ENCODE measurements at places on chromosomes 11 and 22.

GRCh38 chr11:86261328-86261727 lies 16.8 kb downstream of the EED start:
- DNase-seq, result no peak

DNA sequence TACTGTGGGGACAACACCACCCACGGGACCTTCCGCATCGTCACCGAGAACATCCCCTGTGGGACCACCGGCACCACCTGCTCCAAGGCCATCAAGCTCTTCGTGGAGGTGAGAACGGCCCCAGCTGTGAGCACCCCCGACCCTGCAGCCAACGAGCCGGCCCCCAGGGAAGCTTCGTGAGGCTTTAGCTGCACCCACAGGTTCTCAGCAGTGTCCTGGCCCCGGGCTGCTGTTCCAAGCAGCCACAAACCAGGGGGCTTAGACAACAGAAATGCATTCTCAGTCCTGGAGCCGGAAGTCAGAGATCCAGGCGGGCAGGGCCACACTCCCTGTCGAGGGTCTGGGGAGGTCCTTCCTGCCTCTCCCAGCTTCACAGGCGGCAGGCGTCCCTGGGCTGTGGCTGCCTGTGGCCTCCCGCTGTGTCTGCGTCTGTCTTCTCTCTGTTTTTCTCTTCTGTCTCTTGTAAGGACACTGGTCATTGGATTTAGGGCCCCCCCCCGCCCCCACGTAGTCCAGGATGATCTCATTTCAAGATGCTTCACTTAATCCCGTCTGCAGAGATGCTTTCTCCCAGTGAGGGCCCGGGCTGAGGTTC lies 12.5 kb downstream of the MUC5B start:
- no peak for DNase-seq

DNA sequence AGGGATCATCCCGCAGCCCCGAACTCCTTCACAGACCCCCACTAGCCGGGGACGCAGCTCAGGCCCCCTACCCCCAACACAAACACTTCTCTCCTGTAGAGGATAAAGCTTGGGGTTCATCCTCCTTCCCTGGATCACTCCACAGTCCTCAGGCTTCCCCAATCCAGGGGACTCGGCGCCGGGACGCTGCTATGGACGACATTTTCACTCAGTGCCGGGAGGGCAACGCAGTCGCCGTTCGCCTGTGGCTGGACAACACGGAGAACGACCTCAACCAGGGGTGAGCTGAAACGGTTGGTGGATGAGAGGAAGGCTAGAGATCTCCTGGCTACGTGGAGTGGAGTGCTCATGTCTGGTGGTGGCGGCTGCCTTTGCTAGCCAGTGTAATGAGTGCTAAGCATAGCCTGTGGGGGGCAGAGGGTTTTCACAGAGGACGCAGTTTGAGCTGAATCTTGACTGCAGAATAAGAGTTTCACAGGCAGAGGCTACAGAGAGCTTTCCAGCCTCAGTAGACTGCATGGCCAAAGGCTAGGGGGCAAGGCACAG lies 580 bp downstream of the ILK start:
- DNase-seq, result peak; percentile 41

GRCh38 chr11:35102267-35102666 lies 36.7 kb upstream of the CD44 start:
- no peak for DNase-seq

- no peak for DNase-seq
Measured at GRCh38 chr22:42528591-42529307, 9.2 kb upstream of the RRP7A start.

DNA sequence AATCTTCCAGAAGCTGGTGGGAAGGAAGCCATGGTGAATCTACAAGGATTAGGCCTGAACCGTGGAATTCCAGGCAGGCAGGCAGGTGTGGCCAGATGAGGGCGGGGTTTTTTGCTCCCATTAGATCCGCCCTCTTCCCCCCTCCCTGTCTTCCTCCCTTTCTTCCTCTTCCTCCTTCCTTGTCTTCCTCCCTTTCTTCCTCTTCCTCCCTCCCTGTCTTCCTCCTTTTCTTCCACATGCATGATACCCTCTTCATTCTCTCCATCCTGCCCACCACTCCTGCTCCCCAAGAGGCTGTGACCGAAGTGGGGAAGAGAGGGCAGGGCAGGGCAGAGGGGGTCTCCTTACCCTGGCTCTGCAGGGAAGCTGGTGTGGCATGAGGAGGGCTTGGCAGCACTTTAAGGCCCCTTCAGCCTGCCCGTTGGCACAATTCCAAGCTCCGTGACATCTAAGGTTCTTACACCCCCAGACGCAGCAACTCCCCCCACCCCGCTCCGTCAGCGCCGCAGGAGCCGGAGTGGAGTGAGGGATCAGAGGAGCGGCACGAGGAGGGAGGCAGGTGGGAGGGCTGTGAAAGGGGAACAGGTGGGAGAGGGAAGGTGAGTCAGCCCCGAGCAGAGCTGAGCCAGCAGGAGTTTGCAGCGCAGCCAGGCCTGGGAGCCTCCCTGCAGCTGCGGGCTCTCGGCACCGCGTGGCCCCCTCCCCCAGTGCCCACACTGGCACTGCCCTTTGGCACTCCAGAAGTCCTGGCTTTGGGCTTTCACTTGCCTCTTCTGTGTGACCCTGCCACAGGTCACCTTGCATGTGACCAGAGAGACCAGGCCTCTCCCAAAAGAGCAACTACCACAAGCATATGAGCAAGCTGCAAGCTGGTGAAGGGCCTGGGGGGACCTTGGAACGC lies 32.1 kb downstream of the KCNJ4 start:
- DNase-seq, result no peak

DNA sequence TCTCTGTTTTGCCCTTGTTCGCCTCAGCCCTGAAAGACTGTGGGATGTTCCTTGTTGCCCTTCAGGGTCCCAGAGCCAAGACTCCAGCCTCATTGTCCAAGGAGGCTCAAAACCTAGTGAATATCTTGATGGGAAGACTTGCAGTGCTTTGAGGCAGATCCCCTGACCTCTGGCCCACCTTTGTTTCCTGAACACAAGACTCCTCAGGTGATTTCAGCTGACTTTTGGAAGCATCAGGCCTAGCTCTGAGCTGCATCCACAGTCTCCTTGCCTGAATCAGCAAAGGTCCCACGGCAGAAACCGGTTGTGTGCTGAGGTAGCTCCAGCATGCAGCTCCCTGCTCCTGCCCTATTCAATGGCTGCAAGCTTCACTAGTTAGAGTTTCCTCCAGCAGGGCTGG lies 159.3 kb upstream of the B3GAT1 start:
- DNase-seq, result no peak

GRCh38 chr11:67349036-67349435 lies 4.3 kb downstream of the POLD4 start:
- no peak for DNase-seq

GRCh38 chr11:71145988-71146824 lies 106.2 kb downstream of the SHANK2 start:
- no peak for DNase-seq

DNA sequence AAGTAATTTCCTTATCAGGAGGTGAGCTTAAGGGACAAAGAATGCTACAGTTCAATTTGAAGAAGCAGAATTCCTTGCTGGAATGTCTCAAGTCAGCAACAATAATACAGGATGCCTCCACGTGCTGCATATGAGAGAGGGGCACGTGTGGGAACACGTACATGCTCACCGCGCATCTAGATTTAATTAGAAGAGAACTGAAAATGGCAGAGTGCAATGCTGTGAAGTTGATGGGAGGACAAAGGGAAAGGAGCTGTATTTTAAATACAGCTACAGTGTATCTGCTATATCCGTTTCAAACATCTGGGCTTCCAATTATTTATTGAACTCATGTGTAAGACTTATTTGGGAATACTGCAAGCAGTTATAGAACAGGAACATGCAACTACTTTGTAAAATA lies 328.7 kb downstream of the SOX6 start:
- no peak for DNase-seq

DNA sequence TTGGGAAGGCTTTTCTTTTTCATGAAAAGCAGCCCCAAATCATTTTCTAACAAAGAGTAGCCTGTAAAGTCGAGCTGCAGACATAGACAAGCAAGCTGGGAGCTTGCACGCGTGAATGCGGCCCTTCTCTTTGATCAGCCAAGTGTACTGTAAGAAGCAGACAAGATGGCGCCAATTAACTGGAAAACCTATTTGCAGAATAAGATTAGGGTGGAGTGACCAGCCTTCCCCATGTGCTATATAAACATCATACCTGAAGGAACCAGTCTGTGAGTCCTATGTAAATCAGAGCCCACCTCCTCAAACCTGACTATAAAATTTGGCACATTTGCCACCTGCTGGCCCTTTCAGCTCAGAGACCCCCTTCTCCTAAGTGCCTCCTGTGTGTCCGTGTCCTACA lies 982.7 kb downstream of the OPCML start:
- DNase-seq, result no peak

GRCh38 chr11:134733646-134734045 lies 321.6 kb upstream of the B3GAT1 start:
- no peak for DNase-seq

- no peak for DNase-seq
Measured at GRCh38 chr22:46828323-46828900, 66.0 kb downstream of the TBC1D22A start.

- DNase-seq, result peak; percentile 17
Measured at GRCh38 chr11:124799348-124800225, 619 bp downstream of the MSANTD2 start.

DNA sequence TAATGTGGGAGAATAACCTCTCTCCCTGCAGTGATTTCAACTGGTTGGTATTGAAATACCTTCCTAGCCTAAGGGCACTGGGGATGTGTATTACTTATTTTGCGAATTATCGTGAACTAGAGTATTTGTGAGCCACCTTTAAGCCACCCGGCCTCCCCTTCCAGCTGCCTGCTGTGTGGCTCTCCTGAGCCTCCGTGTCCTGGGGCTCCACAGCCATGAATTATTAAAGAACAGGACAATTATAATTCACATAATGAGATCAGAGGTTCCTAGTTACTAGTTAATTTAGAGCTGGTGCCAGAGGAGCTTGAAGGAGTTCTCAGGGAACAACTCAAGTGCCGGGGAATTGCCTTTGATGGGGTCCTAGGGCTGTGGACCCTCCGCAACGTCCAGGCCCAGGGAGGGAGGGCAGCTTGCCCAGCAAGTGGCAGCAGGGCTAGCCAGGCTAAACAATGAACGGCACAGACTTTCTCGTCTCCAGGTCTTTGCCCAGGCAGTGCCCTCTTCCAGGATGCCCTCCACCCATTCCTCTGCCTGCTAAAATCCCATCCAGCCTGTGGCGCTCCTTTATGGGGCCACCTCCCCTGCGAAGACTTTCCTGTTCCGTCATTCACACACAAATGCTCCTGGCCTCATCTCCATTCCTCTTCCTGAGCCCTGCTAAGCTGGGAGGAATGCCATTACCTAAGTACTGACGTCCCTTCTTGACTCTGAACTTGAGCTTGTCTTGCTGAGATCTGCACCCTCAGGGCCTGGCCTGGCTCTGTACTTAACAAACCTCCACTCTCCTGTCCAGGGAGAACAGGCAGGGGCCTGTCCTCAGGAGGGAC lies 91.5 kb downstream of the RTL6 start:
- DNase-seq, result no peak

DNA sequence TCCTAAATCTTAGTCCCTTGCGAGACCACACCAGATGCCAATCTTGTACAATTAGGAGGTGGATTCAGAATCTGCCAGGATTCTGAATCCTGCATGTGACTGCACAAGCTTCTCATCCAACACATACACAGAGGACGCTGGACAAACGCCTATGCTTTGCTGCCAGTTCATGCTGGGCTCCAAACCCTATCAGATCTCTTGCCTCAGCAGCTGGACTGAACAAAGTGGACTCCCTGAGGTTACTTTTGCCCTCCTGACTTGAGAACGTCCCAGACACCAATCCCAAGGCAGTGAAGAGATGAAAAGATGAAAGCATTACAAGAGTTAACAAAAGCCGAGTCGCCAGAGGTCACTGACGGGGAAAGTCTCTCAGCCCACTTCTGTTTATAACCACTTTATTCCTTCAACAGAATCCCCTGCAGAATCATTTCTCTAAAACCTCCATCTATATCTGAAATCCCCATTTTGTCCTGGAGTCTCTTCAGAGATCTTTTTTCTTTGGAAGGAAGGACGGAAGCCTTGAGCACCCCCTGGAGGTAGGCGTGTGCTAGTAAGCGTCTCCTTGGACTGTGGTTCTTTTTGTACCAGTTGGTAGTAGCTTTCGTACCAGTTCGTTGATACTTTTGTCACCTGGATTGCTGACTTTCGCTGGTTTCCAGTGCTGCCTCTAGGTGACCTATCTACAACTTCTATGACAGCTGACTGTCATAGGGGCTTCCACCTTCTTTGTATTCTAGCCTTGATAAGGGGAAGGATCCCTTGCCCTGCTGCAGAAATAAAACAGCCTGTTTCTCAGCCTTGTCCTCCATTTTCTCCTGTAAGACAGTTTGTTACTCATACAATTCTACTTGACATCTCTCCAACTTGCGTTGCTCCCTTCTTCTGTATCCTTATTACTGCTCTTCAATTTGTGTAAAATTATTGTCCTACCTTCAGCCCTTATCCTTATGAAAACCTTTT lies 26.1 kb upstream of the EED start:
- peak; percentile 30 for DNase-seq

- no peak for DNase-seq
Measured at GRCh38 chr11:101741479-101742175, 157.8 kb upstream of the TRPC6 start.

DNA sequence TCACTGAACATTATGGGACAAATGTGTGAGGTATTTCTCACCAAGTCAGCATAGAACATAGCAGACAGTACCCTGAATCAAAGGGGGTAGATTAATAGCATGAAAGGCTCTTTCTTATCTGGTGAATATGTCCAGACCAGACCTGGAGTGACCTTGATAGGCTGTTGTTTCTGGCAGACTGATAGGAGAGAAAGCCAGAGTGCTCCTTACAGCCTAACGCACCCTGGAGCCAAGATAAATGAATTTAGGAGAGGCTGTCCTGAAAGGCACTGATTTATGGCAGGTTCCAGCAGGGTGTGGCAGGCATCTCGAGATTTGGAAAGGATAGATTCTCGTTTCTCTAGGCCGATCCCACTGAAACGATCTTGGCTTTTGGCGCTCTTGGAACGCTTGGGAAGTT lies 204.6 kb downstream of the DBX1 start:
- no peak for DNase-seq

DNA sequence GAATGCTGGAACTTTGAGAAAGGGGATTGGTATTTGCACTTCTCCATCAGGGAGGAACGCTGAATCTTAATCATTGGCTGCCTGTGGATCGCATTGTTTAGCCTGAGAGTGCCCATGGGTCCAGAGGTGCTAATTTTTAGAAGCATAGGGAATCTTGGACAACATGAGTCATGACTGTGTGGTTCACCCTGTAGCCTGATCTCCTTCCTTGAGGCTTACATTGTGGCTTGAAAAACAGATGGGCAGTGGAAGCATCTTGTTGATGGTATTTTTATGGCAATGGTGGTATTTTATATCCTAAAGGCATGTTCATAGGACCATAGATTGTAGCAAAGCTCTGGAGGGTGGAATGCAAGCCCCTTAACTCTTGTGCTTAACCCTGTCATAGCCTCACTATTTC lies 99.2 kb upstream of the DBX1 start:
- no peak for DNase-seq

- no peak for DNase-seq
Measured at GRCh38 chr11:3121416-3121815, 43.7 kb downstream of the OSBPL5 start.

- DNase-seq, result no peak
Measured at GRCh38 chr11:118047749-118048148, 29.1 kb upstream of the TMPRSS4 start.

GRCh38 chr22:22820626-22821025 lies 67.0 kb upstream of the IGLL5 start:
- no peak for DNase-seq

- no peak for DNase-seq
Measured at GRCh38 chr11:44839458-44840084, 111.1 kb downstream of the TP53I11 start.

- DNase-seq, result no peak
Measured at GRCh38 chr11:119855066-119855465, 126.1 kb upstream of the NECTIN1 start.

- no peak for DNase-seq
Measured at GRCh38 chr11:65506290-65506771, 7.5 kb downstream of the MALAT1 start.

All from effector CD4-positive, alpha-beta T cell (primary cell).